ENCODE measurements at places on chromosomes 6 and 20. TPM values are rescaled to one million over a fixed set of nuclear protein-coding genes. Genes with fewer than 3 reads are reported as not detected.

DNA sequence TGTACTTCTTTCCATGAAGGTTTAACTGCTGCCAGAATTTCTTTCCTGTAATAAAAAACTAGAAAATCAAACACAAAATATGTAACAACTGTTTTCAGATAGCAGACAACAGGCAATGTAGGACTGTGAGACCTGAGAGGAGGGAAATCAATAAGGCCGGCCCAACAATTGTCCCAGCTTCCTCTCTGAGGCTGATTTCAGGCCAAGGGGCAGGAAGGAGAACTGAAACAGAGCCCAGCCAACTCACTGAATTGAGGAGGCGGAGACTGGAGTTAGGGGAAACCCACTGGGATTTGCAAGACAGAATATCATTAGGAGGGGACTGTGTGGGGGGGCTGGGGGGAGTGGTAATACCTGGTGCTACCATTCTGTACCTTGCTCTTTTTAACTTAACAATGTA lies 42.2 kb downstream of the FLRT3 start:
- DNase-seq: no peak

- DNase-seq: no peak
Observed at GRCh38 chr6:148491638-148492251, 149.1 kb downstream of the SASH1 start.

The CDH4 gene
- total RNA-seq: not detected

DNA sequence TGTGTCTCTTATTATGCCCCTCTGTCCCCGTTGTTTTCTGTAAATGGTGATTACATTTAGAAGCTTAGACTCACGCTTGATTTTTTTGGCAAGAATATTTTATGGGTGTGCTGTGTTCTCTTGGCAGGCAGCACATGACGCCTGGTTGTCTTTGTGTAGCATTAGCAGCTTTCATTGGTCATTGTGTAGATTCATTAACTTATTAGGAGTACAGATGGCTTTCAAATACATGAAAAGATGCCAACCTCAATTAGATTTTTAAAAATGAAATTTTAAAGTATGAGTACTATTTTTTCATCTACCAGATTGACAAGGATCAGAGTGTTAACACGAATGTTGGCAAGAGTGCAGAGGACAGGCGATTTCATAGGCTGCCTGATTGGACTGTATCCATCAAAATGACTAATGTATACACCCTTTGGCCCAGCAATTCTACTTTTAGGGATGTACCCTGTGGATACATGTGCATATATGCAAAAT lies 15.2 kb downstream of the COX4I2 start:
- no peak for DNase-seq

The SEL1L2 gene
- total RNA-seq: not detected

GRCh38 chr6:127090051-127090450 lies 28.4 kb upstream of the RSPO3 start:
- no peak for DNase-seq

DNA sequence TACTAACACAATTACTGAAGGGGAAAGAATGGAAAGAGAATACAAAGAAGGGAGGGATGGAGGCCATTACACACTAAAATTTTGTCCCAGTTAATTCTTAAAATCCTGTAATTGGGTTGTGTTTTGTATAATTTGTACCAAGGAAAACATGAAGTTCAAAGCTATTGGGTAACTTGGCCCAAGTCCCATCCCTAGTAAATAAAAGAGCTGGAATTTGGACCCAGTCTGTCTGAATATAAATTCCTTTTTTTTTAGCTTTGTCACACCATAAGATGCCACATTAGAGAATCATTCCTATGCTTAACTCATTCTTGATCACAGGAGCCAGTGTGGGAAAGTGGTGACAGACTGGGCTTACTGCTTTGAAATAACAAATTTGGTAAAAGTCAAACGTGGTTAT lies 66.8 kb upstream of the CBLN4 start:
- DNase-seq: no peak

GRCh38 chr20:41110930-41111577 lies 26.3 kb upstream of the PLCG1 start:
- DNase-seq: no peak

The SIRT5 gene
- 7.0 TPM for total RNA-seq

- no peak for DNase-seq
Observed at GRCh38 chr6:39309942-39310531, 4.2 kb downstream of the KCNK17 start.

DNA sequence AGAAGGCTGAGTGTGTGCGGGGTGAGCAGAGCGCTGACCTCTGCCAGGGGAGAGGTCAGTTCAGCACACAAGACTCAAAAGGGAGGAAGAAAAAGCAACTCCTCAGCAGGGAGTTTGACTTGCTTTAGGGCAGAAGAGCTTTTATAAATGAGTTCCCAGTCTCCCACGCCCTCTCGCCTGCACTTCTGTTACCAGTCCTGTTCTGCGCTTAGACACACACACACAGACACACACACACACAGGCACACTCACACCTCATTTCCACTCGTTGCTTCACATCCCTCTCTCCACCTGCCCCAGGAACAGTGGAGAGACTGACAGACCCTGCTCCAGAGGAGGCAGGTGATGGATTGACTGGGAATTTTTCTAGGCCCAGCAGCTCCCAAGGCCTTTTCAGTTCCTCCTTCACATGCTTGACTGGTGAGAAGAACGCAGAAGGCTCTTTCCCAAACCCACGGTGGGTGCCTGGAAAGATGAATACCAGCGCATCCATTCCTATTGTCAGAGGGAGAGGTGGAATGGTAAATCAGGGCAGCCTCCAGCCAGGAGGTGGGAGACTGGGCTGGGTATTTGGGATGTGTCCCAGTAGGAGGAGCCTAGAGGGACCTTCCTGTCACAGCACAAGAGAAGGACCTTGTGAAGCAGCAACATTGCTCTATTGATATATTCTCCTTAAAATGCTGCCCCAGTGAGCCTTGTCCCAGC lies 43.7 kb downstream of the JAG1 start:
- no peak for DNase-seq

DNA sequence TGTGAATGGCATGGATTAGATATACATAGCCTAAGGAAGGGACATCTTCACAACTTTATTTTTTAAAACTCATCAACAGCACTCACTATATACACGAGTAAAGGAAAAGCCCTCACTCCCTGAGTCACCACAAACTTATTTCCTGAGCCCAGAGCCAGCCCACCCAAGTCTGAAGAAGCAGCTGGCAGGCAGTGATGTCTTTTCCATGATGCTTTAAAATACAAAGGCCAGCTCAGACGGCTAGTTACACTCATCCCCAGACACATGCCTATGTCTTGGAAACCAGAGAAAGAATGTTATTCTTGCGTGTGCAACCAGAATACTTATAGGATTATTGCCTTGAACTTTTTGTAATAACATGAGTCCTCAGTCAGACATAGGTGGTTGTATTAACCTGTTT lies 114.4 kb downstream of the ADGRG6 start:
- DNase-seq: no peak

DNA sequence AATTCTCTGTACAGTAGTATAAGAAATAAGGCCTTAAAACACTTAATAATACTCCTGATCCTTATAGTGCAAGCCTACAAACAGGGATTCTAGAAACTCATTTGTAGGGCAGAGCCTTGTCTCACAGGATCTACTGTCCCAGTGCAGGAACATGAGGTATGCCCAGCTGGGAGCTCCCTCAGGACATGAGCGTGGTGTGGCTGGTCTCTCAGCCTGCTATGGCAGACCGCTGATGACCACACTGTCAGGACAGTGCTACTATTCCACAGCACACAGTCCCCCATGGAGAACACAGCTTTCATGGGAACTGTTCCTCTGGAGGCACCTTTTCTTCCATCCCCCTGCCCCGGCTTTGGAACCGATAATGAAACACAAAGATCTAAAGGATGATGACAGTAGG lies 53.0 kb downstream of the SERAC1 start:
- no peak for DNase-seq

The EYA2 gene
- total RNA-seq: 11.6 TPM

- DNase-seq: no peak
Observed at GRCh38 chr6:85516168-85516567, 66.3 kb downstream of the NT5E start.

The SULF2 gene
- 31.5 TPM for total RNA-seq

The PDSS2 gene
- total RNA-seq: 12.4 TPM

DNA sequence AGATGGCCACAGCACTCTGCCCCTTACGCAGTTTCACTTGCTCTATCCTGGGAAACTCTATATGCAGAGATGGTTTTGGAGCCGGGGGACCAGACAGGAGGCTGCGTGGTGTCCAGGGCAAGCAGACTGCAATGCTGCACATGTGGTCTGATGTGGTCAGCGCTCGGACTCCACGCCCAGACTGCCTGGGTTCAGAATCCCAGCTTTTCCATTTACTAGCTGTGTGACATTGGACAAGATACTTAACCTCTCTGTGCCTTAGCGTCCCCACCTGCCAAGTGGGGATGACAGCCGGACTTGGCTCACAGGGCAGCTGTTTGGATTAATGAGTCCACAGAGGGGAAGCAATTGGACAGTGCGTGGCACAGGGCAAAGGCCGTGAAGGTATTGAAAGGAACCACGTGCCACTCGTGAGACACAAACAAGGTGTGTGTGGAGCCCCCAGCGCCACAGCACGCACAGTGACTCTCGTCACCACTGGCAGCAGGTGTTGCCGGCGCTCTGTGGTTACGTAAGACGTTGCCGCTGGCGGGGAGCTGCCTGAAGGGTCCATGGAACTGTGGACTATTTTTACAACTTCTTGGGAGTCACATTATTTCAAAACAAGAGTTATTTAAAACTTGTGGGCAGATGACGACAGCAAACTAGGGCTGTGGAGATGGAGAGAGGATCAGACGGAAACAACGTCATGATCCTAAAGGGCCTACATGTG lies 201.4 kb downstream of the PREX1 start:
- no peak for DNase-seq

The EEF1A2 gene
- 0.44 TPM for total RNA-seq

The LY6G6F gene
- not detected for total RNA-seq

The FGD2 gene
- total RNA-seq: 4.4 TPM

DNA sequence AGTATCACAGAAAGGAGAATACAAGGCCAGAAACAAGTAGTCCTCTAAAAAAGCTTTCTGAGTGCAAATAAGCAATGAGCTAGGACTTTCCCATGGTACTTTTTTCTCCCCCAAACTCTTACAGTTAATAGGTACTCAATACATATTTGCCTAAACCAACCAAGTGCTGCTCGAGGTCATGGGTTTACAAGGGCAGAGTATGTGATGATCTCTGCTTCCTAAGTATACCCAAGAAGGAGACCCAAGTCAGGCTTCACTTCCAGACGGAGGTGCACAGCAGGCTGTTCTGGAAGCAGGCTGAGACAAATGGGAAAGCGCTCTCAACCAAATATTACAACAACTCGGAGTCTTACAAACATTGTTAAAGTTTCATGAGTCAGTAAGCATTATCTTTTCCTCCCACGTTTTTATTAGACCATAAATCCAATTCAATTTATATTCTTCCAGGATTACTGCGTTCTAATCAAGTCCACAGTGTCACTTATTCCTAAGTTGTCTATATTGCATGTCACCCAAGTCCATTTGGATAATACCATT lies 8.1 kb downstream of the FYN start:
- DNase-seq: no peak

DNA sequence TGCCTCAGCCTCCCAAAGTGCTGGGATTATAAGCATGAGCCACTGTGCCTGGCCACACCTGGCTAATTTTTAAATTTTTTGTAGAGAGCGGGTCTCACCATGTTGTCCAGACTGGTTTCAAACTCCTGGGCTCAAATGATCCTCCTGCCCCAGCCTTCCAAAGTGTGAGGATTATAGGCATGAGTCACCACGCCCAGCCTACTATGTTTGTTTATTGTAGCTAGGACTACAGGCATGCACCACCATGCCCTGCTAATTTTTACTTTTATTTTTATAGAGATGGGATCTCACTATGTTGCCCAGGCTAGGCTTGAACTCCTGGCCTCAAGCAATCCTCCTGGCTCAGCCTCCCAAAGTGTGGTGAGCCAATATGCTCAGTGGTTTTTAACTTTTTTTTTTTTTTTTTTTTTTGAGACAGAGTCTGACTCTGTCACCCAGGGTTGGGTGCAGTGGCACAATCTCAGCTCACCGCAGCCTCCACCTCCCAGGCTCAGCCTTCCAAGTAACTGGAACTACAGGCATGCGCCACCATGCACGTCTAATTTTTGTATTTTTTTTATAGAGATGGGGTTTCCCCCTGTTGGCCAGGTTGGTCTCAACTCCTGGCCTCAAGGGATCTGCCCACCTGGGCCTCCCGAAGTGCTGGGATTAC lies 12.0 kb upstream of the DDX43 start:
- DNase-seq: no peak

The PRICKLE4 gene
- total RNA-seq: 10.7 TPM

DNA sequence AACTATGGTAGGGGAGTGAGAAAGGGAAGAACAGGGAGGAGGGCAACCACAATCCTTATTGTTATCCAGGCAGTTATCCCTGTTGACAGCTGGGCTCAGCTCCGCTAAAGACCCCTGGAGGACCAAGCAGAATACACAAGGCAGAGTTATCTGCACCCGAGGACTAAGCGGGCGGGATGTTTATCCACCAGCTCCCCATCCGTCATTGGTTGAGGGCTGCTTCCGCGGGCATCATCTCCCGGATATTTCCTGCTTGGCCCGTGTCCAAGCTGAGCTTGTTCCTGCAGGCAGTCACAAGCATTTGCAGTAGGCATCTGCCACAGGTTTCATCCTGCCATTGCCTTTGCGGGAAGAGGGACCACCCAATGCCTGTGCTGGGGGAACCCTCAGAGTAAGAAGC lies 102.1 kb downstream of the DLGAP4 start:
- DNase-seq: no peak

The SYTL3 gene
- total RNA-seq: 1.6 TPM

The ZNF337 gene
- 6.0 TPM for total RNA-seq

GRCh38 chr6:122651604-122652003 lies 41.4 kb downstream of the PKIB start:
- no peak for DNase-seq

DNA sequence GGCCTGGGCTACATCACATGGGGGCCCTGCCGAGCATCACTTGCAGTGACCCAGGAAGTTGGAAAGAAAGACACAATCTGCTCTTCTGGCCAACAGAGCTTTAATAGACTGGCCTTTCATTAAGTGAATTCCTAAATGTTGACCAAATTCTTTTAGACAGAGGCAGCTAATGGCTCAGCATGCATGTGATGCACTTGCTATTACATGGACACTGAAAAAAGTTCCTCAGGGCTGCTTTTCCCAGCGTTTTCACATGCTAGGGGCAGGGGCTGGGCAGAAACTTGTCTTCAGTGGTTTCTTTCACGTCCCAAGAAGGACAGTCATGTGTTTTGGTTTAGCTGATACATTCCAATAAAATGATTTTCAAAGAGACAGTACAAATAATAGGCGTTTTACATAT lies 651.0 kb upstream of the SLC35B3 start:
- DNase-seq: no peak

GRCh38 chr6:26044140-26045064 lies 42.8 kb upstream of the HFE start:
- DNase-seq: no peak

The SLC32A1 gene
- total RNA-seq: not detected

- DNase-seq: no peak
Observed at GRCh38 chr20:10060226-10060625, 25.4 kb downstream of the ANKEF1 start.

The SLC44A4 gene
- total RNA-seq: not detected

- DNase-seq: no peak
Observed at GRCh38 chr6:16130437-16130891, 1.6 kb downstream of the MYLIP start.

- no peak for DNase-seq
Observed at GRCh38 chr20:47133809-47134456, 222.6 kb downstream of the ZMYND8 start.

The SLX4IP gene
- total RNA-seq: 3.6 TPM

The PPP1R14C gene
- 20.5 TPM for total RNA-seq

The BPIFA1 gene
- total RNA-seq: not detected
